ENCODE measurements at places on chromosomes 5 and 9.

GRCh38 chr9:124098141-124098905, 86.8 kb downstream of the LHX2 start:
- no peak for DNase-seq

DNA sequence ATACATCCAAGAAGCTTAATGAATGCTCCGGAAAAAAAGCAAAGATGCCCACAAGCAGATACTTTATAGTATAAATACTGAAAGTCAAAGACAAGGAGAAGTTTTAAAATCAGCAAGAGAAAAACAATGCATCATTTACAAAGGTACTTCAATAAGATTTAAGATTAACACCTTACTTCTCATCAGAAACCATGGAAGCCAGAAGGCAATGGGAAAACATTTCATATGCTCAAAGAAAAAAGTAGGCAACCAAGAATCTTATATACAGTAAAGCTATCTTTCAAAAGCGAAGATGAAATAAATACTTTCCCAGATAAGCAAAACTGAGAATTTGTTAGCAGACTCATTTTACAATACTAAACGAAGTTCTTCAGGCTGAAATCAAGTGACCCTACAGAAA, 51.1 kb downstream of the ABHD17B start:
- no peak for DNase-seq

DNA sequence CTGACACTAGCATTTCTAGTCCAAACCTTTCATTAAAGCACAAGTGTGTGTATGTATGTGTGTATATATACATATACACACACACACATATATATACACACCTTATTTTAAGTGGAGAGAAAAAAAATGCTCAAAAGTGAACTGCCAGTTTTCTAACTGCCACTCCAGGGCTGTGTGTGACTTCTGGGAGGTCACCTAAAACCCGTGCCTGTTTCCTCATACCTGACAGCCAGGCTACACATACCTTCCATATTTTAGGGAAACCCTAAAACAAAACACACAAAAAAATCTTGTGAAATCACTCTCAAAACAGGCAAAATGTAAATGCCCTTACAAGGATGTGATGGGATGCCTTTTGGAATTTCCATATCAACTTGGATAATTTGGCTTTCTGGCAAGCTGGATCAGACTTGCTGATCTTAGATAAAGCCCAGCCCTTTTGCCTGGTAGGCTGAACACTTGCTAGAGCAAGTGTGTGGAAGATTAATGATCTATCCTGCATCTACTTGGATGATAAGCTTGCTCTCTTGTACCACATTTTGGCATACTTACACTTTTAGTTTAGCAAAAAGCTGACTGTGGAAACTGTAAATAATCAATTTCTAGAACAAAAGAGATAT, 127.8 kb downstream of the GNAQ start:
- DNase-seq = no peak

- no peak for DNase-seq
Measured at GRCh38 chr5:80172067-80172695, 83.7 kb downstream of the SERINC5 start.

GRCh38 chr9:89358985-89359384, 40.7 kb downstream of the SECISBP2 start:
- no peak for DNase-seq

GRCh38 chr5:2068531-2068930, 185.8 kb upstream of the IRX4 start:
- DNase-seq = no peak

DNA sequence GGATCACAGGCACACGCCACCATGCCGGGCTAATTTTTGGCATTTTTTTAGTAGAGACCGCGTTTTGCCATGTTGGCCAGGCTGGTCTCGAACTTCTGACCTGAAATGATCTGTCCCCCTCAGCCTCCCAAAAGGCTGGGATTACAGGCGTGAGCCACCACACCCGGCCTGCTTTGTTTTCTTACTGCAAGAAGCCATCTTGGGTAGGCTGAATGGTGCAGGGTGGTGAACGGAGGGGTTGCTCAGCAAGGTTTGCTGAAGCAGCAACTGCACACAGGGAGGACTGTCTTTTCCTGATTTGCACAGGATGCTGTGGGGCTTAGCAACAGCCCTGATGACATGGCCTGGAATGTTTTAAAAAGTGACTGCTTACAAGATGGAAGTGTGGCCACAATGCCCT, 10.7 kb downstream of the ZNF354B start:
- DNase-seq = no peak

GRCh38 chr5:149147676-149148075, 6.4 kb downstream of the ABLIM3 start:
- DNase-seq = no peak

DNA sequence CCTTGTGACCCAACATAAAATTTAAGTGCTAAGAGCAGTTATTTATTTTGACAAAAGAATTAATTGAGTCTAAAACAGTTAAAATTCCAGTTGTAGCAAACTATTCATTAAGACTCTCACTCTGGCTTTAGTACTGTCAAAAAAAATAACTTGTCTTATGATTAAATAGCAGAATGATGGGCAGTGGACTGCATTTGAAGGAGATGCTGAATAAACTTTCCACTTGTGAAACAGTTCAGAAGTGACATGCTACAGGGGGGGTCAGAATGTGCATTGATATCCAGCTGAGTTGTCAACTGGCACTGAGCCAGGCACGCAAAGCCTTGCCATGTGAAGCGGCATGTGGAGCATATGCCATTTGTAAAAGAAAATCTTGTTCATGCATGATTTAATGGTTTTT, 76.0 kb downstream of the FCHO2 start:
- DNase-seq = no peak

GRCh38 chr9:112028242-112029221, 131.9 kb downstream of the UGCG start:
- no peak for DNase-seq

DNA sequence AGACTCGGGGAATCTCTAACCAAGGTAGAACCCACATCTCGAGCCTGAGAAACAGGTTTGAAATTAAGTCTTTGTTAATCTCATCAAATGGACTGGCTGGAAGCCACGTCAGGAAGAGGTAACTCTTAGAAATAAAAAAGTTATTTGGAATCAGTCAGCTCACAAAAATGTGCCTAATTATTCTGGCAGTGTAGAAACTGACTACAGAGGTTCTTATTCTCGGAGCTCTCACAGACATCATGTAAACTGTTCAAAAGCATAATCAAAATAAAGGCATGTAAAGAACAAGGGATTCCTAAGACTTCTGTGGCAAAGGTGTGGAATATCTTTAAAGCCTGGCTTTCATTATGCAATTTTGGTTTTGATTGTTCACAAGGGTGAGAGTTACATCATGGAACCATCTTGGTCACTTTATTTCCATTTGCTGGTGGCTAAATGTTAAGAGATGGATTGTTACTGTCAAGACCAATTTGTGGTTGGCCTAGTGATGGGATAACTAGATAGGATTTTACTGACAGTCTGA, 85.1 kb downstream of the OTULIN start:
- no peak for DNase-seq

GRCh38 chr5:129619782-129620181, 128.1 kb upstream of the MINAR2 start:
- no peak for DNase-seq

GRCh38 chr5:142015781-142016533, 3.1 kb upstream of the GNPDA1 start:
- DNase-seq = peak; percentile 48

All from SW 1271 (cell line).